Eye (tissue), 1 donor: ENCODE measurements at places on chromosomes 1 and 21.

DNA sequence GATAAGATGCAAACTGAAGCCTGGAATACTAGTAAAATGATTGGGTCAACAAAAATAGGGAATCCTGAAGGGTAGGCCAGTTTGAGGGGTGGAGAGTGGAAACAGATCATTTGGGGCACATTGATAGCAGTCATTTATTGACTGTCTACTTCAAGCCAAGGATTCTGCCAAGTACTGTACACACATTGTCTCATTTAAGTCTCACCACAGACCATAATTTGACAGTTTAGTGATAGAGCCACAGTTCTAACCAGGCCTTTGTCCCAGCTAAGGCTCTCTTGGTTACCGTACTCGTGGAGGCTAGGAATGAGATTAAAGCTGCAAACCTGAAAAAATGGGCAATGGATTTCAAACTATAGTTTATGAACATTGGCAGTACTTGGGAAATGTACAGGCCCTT lies 11.2 kb downstream of the RBM15 start:
- DNase-seq, result no peak

DNA sequence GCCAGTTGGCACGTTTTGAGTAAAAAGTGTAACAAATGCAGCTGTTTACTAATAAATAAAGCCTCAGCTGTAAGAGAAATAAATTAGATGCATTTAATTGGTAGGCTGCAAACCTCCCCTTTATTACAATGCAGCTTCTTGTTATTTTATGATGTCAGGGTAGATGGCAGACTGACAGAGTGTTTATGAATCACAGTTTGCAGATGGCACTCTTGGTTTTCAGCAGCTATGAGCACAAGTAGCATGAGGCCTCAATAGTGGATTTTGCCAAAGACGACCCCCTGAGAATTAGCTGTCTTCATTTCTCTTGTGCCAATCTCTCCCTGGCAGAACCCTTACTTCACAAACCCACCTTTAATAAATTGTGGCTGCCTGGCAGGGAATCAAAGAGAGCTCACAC lies 161.2 kb upstream of the C1orf87 start:
- DNase-seq, result no peak

DNA sequence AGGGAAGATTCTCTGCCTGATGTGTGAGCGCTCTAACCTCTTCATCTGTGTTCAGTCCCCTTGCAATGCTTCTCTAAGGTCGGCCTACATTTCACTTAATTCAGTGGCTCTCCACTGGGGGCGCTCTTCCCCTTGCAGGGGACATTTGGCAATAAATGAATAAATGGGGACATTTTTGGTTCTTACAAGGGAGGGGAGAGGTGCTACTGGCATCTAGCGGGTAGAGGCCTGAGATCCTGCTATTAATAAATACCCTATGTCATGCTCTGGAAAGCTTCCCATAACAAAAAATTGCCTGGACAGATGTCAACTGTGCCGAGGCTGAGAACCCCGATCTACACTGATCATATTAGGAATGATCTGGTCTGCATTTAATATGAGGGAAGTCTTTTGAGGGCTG lies 25.9 kb upstream of the DNAJC11 start:
- peak; percentile 80 for DNase-seq

DNA sequence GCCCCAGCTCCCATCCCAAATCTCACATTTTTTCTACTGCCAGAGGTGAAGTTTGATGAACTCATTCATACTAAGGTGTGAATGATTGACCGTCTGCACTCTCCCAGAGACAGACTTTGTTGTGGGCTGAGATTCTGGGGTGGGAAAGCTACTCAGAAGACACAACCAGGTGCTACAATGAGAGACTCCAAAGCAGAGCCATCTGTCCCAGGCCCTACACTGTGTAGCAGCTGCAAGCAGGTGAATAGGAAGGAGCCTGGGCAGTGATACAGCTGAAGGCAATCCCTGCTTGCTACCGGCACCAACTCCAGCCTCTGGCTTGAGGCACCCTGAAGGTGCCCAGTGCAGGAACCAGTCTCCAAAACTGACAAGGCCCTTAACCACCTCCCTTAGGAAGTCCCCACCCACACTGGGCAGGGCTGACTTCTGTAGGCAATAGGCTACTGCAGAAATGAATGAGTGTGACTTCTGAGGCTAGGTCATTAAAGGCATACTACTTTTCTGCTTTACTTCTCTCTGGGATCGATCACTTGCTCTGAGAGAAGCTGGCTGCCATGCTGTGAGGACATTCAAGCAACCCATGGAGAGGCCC lies 79.7 kb upstream of the RUNX3 start:
- no peak for DNase-seq
